ENCODE measurements at places on chromosomes 7 and 10. TPM values are rescaled to one million over a fixed set of nuclear protein-coding genes. Genes with fewer than 3 reads are reported as not detected.

DNA sequence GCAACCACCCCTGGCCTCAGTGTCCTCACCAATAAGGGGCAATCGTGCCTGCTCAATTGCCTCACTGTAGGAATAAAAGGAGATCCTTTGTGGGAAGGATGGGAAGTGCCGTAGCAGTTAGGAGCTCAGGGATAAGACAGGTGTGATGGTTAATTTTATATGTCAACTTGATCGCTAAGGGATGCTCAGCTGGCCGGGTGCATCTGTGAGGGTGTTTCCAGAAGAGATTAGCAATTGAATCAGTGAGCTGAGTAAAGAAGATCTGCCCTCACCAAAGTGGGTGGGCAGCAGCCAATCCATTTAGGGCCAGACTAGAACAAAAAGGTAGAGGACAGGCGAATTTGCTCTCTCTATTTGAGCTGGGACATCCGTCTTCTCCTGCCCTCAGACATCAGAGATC is 46.3 kb downstream of the BUB3 start:
- DNase-seq = no peak
- no peak overlapping the region for H3K4me3 ChIP-seq
- H3K27ac ChIP-seq = no peak overlapping the region
- H3K36me3 ChIP-seq = no peaks in the 10 kb centered on the region

GRCh38 chr7:116494472-116494871 is 5.1 kb upstream of the CAV2 start:
- no peak overlapping the region for H3K27ac ChIP-seq
- no peaks in the 10 kb centered on the region for H3K27me3 ChIP-seq

Gene NXPH1
- total RNA-seq = 0.17 TPM

Gene GDF10
- not detected for total RNA-seq

GRCh38 chr10:118423800-118424442 is 81.8 kb upstream of the FAM204A start:
- H3K4me1 ChIP-seq = peaks cover 5% of the 10 kb centered on the region
- H3K27me3 ChIP-seq = 0 out of 2 replicates have a peak, but pooled peaks cover 7% of the 10 kb centered on the region
- no peaks in the 10 kb centered on the region for H3K36me3 ChIP-seq
- no peak overlapping the region for H3K4me3 ChIP-seq

DNA sequence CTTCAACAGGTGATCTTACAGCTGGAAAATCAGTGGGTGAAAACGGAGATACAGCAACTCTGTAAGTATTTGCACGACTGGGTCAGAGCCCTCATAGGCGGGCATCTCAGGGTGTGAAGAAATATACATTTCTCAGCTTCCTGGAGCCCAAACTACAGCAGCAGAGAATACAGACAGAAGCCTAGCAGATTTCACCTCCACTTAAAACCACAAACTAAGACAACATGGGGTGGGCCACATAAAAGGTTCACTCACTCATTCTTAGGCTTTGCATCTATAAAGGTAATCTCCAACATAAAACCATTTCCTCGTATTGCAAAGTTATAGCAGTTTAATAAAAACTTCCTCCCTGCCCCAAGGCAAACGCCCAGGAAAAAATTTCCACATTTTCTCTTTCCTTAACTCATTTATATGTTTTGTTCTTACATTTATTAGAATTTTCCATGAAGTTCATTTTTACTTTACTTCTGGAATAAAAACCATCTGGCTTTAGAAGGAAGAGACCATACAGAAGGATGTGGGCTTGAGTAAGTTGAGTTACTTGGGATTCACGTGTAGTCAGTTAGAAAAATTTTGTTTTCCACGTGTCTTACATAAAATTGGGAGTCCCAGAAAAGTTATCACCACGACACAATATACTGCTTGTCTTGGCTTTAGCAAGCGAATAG is 327.1 kb downstream of the FRMD4A start:
- H3K27me3 ChIP-seq = peaks cover 60% of the 10 kb centered on the region
- H3K36me3 ChIP-seq = no peaks in the 10 kb centered on the region
- no peak for DNase-seq
- H3K4me3 ChIP-seq = no peak overlapping the region
- H3K27ac ChIP-seq = no peak overlapping the region

DNA sequence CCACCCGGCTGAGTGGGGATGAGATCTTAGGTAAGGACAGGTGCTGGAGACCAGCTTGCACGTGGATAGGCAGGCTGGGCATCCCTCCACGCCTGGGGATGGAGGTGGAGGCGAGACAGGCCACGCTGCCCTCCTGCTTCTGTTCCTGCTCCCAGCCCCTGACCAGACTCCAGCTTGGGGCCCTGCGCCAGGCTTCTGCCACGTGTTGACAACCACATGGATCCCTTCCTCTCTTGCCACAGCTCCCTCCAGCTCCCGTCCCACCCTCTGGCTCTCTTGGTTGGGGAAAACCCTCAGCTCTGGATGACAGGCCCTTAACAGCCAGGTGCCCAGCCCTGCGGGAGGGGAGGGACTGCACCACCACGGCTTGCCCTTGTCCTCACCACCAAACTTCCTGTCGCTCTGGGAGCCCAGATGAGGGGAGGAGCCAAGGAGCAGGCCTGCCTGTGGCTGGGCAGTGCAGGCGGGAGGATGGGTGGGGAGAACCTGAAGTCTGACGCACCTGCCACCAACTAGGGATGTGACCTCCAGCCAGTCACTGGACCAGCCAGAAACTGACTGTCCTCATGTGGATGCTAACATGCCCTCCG is 36.0 kb downstream of the KCNH2 start:
- H3K36me3 ChIP-seq = no peaks in the 10 kb centered on the region
- DNase-seq = no peak
- H3K4me1 ChIP-seq = peaks cover 11% of the 10 kb centered on the region
- no peak overlapping the region for H3K27ac ChIP-seq
- no peaks in the 10 kb centered on the region for H3K27me3 ChIP-seq
- H3K4me3 ChIP-seq = no peak overlapping the region

DNA sequence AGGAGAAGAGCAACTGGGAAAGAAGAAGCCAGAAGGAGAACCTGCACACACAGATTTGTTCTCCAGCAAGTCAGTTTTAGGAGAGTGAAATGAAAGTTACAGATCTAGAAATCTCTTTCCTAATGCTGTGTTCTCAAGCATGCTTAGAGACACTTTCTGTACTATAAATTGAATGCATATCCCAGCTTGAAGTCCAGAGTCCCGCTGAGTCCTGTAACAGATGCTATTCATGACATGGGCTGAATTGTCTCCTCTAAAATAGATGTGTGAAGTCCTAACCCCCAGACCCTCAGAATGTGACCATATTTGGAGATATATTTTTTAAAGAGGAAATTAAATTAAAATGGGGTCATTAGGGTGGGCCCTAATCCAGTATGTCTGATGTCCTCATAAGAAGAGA is 46.9 kb upstream of the GJD4 start:
- no peaks in the 10 kb centered on the region for H3K27me3 ChIP-seq
- no peak overlapping the region for H3K27ac ChIP-seq
- no peaks in the 10 kb centered on the region for H3K4me1 ChIP-seq
- no peak for DNase-seq
- H3K36me3 ChIP-seq = no peaks in the 10 kb centered on the region

Measured in HCT116 (cell line).